ENCODE measurements at places on chromosomes 11 and 22.

DNA sequence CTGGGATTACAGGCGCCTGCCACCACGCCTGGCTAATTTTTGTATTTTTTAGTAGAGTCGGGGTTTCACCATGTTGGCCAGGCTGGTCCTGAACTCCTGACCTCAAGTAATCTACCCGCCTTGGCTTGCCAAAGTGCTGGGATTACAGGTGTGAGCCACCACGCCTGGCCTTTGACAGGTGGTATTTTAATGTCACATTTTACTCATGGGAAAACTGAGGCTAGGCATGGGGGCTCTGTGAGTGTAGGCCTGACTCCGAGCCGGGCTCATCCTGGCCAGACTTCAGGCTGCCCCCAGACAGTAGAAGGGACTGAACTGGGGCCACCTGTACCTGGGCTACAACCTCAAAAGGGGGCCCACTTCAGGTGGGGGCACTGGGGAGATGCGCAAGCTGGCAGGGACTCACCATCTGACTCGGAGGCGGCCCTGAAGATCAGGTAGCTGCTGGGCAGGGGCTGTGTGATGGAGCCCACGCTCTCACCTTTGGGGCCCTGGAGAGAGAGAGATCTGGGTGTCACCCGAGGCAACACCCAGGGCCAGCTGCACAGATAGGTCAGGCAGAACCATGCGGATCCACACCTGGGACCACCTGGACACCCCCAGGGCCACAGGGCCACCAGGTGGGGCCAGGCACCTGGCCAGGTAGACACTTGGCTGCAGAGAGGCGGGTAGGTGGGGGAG, 45.8 kb downstream of the OSBPL5 start:
- DNase-seq: no peak

DNA sequence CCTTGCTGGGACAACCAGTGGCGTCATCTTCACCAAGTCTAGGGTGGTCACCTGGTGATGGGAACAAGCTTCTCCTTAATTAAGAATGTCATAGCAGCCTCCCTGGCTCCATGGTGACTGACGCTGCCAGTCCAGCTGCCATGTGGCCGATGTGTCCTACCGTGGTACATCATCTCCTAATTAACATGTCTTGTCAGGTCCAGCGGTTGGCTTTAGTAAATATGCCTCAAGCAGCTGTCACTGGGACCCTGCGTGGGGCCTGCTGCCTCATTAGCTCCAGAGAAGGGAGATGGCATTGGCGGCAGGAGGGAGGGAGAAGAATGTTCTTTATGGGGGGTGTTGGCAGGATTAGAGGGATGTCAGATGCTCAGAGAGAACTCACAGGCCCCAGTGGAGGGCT, 271.9 kb downstream of the ST3GAL4 start:
- no peak for DNase-seq

GRCh38 chr22:36737776-36738175, 34.2 kb upstream of the CACNG2 start:
- no peak for DNase-seq

DNA sequence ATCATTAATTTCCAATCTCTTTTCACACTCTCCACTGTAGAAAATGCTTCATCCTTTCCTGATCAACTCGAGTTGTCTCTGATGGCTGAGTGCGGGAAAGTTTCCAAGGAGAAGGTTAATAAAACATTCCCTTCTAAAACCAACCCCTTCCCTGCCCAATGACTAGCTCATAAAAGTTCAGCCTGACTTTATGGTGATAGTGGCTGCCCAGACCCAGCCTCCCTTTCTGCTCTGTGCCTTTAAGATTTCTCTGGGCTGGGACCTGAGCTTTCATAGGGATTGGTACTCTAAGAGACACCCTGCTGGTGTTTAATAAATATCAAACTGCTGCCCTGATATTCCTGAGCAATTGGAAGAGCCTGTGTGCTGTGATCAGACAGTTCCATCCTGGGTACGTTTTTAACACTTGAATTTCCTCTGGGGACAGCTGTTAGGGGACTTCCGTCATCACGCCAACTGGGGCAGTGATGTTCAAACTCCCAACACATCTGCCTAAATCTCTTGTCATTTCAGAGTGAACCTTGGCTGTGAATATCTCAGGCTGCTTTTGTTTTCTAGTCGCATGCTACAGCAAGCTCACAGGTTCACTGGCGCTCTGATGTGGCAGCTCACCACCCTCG, 195.0 kb upstream of the KIRREL3 start:
- DNase-seq: no peak

GRCh38 chr11:15119826-15120225, 5.1 kb downstream of the INSC start:
- no peak for DNase-seq

Data from NCI-H1436 treated with DMSO at 0.1 percent for 48 hours (cell line).